ENCODE measurements at places on chromosomes 12 and 14.

- DNase-seq = no peak
Measured at GRCh38 chr12:75638792-75639191, 127.4 kb upstream of the KRR1 start.

DNA sequence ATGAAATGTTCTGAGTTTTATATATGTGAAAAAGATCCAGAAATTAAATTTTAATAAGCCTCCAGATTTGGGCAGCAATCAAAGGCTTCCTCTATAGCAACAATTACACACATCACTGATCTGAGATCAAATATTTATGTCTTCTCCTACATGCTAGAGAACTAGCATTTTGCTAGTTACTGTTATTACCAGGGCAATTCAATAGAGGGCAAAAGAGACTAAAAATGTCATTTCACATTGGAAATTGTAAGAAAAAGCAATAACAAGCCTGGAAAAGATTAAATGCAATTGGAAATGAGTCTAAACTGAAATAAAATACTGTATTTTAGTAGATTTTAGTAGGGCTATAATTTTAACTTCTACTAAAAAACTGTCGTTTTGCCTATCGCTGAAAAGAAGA is 32.6 kb upstream of the ANO6 start:
- DNase-seq = no peak

DNA sequence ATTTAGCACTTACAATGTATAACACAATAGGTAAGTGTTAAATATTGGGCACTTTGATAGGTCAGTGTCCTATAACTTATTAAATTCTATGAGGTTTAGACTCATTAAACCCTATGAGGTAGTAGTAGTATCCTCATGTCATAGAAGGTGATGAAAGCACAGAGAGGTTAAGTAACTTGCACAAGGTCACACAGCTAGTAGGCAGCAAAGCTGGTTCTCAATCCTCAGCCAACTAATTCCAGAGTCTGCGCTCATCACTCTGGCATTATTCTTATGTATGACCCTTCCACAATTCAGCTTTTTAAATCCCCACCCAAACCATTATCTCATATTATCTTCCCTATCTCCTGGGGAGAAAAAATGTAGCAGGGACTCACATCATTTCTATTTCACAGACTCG is 141.1 kb downstream of the KSR2 start:
- no peak for DNase-seq

- DNase-seq = no peak
Measured at GRCh38 chr12:68971404-68971803, 38.4 kb upstream of the CPM start.

GRCh38 chr12:116276652-116277466 is 634 bp downstream of the MED13L start:
- DNase-seq = peak; percentile 24

- DNase-seq = no peak
Measured at GRCh38 chr12:71703206-71703605, 17.3 kb downstream of the TMEM19 start.

GRCh38 chr14:54981698-54982097 is 45.2 kb downstream of the WDHD1 start:
- no peak for DNase-seq

DNA sequence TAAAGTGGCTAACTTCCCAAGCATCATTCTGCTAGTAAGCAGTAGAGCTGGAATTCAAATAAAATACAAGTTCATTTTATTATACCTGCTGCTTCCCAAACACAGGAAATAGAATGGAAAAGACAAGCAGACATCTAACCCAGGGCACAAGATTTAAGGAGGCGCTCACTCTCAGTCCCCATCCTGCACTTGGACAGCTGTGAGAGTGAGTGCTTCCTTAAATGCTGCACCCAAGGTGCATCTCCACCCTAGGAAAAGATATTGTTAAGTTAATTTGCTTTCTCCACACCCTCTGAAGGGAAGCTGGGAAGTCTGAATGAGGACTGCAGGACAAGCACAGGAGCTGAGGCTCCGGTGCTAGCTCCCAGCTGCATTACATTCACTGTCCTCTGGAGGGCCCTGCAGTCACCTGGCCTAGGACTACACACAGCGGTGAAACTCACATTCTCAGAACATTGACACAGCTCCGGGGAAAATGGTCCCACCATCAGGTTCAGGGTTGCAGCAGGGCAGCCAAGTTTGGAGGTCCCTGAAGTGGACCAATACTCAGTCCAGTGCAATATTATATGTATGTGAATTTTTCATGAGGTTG is 14.2 kb downstream of the HEBP1 start:
- DNase-seq = no peak

GRCh38 chr12:47883663-47884195 is 21.1 kb downstream of the VDR start:
- no peak for DNase-seq

GRCh38 chr12:82593901-82594396 is 92.8 kb upstream of the TMTC2 start:
- DNase-seq = no peak

- no peak for DNase-seq
Measured at GRCh38 chr14:49310298-49310697, 275.9 kb downstream of the RPS29 start.

DNA sequence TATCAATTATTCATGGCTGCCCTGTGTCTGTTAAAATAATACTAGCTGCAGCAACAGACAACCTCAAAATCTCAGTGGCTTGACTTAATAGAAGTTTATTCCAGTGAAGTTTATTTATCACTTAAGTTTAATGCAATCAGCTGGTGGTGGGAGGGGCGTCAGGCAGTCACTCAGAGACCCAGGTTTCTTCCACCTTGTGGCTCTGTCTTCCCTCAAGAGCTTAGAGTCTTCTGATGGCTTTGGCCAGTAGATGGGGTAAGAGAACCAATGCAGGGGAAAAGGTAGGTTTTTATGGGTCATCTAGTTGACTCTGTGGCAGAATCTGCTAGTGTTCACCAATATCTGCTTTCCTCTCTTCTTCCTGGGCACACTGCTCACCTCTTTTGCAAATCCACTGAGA is 668.9 kb downstream of the AACS start:
- no peak for DNase-seq

DNA sequence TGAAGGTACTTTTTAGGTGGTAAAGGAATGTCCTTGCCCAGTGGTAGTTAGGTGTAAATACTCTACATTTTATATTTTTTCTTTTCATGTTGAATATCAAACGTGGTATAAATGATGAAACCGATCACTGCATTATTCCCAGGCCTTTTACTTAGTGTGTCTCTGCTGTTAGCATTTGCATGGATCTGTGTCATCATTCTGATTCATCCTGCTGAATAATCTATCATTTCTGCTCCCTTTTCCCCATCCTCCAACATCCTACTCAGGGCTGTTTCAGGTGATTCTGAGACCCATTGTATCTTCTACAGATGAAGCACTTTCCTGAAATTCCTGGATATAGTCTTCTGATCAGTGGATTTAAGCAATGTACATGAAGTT is 61.0 kb upstream of the PTHLH start:
- no peak for DNase-seq
